ENCODE measurements at places on chromosomes 4 and X.

- DNase-seq = no peak
These were observed 43.9 kb downstream of the SEL1L3 start for GRCh38 chr4:25818876-25819275.

GRCh38 chr4:155077452-155078229 is 130.8 kb upstream of the NPY2R start:
- DNase-seq = no peak

- no peak for DNase-seq
These were observed 66.0 kb upstream of the NKX1-1 start for GRCh38 chr4:1472148-1472797.

DNA sequence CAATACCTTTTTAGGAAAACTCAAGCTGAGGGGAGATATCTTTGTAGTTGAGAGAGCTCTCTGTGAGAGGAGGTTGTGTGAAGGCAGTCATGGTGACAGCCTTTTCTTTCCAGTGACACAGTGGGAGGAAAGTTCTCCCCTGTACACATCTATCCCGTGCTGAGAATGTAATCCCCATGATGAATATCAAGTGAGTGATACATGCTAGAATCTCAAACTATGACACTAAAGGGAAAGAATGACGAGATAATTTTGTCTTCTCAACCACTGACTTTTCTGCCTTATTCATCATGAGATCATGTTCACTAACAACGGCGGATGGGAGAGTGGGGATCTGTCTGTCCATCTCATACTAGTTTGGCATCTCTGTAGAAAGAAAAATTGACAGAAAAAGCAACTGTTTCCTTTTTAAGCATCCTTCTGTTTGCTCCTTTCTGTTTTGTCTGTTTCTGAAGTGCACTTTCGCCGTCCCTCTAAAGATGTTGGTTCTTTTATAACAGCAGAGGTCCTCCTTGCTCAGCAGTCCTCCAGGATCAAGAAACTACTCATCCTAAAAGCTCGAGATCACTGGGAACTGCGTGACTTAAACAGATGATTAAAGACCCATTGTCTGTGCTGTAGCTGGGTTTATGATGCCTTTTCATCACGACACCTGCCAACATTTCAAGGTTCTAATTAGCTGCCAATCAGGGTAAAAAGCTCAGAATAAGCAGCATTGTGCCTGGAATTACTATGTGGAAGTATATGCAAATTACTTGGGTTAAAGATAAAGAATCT is 137.6 kb downstream of the DCK start:
- no peak for DNase-seq

- no peak for DNase-seq
These were observed 27.9 kb downstream of the SMPX start for GRCh38 chrX:21730026-21730425.

DNA sequence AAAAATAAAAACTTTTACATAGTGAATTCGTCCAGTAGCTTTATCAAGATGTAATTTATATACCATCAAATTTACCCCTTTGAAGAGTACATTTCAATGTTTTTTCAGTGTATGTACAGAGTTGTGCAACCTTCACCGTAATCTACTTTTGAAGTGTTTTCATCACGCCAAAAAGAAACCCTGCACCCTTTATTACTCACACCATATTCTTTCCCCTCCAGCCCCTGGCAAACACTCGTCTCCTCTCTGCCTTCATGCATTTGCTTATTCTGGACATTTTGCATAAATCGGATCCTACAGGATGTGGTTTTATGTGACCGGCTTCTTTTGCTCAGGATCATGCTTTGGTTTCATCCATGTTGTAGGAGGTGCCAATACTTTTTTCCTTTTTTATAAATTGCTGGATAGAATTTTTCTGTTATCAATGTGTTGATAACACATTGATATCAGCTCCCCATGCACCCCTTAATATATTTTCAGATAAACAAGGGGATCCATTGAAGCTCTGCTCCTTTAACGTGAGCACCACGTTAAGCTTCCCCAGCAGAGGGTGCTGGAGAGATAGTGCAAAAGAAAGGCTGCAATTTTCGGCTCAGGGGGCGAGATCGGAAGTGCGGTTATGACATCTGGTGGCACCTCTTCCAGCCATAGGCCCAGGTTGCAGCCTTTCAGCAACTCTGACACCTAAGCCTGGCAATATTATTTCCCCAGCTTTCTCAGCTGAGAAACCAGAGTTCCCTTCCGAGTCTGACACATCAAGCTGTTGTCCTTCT is 100.1 kb upstream of the VCX3B start:
- DNase-seq = no peak

GRCh38 chrX:105297041-105297440 is 76.5 kb upstream of the TEX13A start:
- no peak for DNase-seq

DNA sequence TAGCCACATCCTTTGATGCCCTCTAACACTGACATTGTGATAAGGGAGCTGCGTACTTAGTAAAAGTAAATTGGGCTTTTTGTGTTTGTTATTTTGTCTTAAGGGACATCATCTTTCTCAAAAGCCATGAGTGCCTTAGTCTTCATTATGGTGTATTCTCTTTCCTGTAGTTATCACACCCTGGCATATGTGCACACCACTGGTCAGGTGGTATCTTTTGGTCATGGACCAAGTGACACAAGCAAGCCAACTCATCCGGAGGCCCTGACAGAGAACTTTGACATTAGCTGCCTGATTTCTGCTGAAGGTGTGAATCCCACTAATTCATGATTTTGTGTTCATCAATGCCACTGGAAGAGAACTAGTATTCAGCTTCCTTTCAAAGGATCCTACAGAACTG is 18.0 kb downstream of the HERC6 start:
- DNase-seq = no peak

- no peak for DNase-seq
These were observed 101.4 kb upstream of the GPC4 start for GRCh38 chrX:133516686-133517085.

GRCh38 chr4:164446516-164446915 is 307.4 kb upstream of the SMIM31 start:
- DNase-seq = no peak

GRCh38 chr4:54897590-54897989 is 227.8 kb downstream of the KDR start:
- DNase-seq = no peak

DNA sequence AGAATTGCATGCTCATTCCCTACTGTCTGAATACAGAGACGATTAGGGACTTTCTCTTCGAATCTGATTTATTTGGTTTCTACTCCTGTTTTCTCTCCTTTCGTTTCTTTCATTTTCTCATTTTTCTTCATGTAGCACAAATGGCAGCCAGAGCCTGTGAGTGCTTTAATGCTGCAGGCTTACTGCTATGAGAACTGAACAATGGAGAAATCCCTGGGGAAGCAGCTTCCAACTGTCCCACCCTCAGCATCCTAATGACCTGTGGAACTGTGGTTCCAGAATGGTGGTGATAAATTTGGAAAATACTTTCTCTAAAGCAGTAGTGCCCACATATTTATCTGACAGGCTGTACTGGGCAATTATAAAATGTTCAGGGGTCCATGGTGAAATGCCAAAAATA is 930.4 kb downstream of the DMD start:
- DNase-seq = no peak

DNA sequence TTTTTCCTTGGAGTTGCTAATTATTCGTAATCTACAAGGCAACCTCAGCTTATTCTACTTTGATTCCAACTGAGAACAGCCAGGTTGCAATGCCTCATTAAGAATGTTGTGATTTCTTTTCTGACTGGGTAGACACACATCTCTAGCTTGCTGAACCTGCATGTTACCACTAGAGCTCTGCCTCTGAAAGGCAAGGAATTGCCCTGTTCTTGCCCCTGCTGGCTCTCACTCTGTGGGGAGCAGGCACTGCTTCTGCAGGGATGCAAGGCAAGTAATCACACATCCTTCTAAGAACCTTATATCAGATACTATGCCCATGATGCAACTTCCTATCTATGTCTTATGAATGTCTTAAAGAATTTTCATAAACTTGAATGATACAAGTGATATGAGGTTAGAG is 503.2 kb downstream of the PACRGL start:
- no peak for DNase-seq

DNA sequence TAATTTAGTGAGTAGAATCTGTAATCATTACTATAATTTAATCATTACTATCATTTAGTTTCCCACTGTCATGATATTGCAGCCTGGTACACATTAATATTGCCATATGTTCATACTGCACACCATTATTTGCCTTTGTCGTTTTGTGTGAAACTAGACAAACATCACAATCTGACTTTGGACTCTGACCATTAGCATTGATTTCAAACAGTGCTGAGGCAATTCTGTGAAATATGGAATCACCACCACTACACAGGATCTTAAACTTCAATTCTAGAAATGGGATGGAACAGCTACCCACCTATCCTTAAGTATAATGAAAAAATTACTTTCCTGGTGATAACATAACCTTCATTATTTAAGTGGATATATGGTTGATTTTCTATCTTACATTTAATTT is 98.3 kb downstream of the SORBS2 start:
- no peak for DNase-seq

GRCh38 chr4:71607780-71608677 is 175.8 kb downstream of the GC start:
- no peak for DNase-seq

DNA sequence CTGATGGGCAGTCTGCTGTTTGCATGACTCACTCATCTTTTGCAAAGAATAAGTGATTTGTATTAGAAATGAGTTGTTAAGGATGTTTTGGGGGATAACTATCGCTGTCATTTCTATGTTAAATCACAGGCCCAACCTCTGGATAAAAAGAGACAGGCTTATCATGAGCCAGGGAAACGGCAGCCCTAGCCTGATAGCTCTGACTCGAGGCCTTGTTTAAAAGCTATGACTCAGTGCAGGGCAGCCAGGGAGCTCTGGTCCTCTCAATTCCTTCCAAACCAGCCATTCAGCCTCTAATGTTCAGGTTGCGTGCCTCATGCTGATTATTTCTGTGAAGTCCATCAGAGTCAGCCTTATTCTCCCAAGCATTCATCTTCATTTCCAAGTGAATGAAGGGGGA is 305.9 kb upstream of the HAND2 start:
- DNase-seq = no peak

Measured in activated CD4-positive, alpha-beta T cell treated with anti-CD3 and anti-CD28 coated beads, Interleukin-2, amount 10 ng/mL, durations not matched to agents 7 days and 5 days (primary cell).